CD4-positive, alpha-beta T cell treated with Interleukin-10 for 1 hour (primary cell): ENCODE measurements at places on chromosomes 3 and 15.

DNA sequence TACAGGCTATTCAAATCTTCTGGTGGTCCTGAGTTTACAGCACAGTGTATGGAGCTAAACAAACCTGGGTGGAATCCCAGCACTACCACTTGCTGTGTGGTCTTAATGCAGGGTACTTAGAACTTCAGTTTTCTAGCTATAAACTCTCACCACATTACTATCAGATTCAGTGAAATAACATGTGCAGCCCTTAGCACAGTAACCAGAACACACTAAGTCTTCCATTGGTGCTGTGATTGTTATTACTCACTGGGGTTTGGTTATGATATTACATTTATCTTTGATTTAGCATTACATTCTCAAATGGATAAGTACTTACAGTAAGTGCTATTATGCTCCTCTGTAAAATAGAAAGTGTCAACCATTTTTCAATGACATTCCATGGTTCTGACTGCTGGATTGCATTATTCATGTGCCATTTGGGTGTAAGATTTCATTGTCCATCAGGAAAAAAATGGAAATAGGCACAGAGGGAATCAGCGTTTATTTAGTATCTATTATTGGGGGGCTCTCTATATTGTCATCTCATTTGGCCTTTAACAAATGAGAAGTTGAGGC is 81.9 kb downstream of the PDE8A start:
- no peak for DNase-seq

DNA sequence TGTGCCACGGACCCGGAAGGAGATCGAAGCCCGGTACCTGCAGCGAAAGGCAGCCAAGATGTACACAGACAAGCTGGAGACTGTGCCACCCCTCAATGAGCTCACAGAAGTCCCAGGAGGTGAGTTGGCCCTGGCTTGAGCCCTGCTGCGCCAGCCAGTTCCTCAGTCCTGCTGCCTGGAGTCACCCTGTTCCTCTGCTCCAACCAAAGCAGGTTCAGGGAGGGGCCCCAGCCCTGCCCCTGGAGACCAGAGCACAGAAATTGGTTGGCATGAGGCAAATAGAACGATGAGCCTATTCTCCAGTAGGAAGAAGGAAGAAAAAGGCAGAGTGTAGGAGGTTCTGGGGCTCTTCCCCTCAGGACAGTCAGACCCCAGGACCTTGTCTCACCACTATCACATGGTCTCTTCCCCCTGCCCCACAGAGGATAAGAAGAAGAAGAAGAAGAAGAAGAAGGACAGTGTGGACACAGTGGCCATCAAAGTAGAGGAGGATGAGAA is 8.0 kb downstream of the TMIE start:
- no peak for DNase-seq

- no peak for DNase-seq
Measured at GRCh38 chr3:102036017-102036416, 186.7 kb downstream of the NFKBIZ start.

GRCh38 chr15:56640127-56640526 is 93.2 kb downstream of the ZNF280D start:
- DNase-seq: no peak

DNA sequence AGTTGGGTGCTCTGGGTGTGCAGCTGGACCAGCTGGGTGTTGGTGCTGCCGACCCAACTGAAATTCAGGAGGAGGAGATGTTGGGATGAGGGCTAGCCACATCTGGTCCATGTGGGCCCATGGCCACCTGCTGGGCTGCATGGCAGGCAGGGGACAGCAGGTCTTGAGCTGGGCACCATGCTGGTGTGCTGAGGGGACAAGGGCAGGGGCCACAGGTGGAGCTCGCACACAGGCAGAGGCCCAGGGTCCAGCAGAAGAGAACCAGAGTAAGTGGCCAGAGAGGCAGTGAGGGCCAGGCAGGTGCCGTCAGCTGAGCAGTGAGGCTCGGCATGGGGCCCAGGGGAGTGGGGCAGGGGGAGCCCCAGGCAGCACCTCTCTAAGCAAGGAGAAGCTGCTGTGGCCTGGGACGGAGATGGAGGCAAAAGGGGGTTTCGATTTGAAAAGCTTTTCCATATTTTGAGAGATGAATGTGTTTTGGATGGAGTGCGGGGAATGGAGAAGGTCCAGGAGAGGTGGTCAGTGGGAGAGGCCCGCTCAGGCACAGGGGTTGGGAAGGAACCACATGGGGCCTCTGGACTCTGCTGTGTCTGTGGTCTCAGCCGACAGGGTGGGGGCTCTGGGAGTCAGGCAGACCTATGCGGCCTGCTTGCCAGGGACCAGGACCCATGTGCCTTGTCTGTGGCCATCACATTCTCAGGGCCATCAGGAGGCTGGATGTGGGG is 30.5 kb upstream of the PLXNA1 start:
- no peak for DNase-seq

GRCh38 chr3:155428563-155428962 is 135.1 kb upstream of the STRIT1 start:
- DNase-seq: no peak

GRCh38 chr3:120678331-120678947 is 3.6 kb downstream of the HGD start:
- DNase-seq: no peak

GRCh38 chr3:115833074-115833473 is 209.8 kb downstream of the GAP43 start:
- no peak for DNase-seq
